Hepatocyte (in vitro differentiated cells): ENCODE measurements at places on chromosomes 4 and X. TPM values are rescaled to one million over a fixed set of nuclear protein-coding genes. Genes with fewer than 3 reads are reported as not detected.
A peak's percentile ranks its signal among the peaks of the same experiment; 100 is the strongest.

The STATH gene
- not detected in 2 replicates for total RNA-seq

The HS6ST2 gene
- 18.5 and 21.9 TPM in 2 replicates for total RNA-seq

GRCh38 chr4:156775813-156776212 is 195.8 kb downstream of the PDGFC start:
- DNase-seq = no peak
- peaks cover 28% of the 10 kb centered on the region for H3K4me1 ChIP-seq
- peak overlapping the region; percentile 1 for H3K27ac ChIP-seq
- no peaks in the 10 kb centered on the region for H3K27me3 ChIP-seq

DNA sequence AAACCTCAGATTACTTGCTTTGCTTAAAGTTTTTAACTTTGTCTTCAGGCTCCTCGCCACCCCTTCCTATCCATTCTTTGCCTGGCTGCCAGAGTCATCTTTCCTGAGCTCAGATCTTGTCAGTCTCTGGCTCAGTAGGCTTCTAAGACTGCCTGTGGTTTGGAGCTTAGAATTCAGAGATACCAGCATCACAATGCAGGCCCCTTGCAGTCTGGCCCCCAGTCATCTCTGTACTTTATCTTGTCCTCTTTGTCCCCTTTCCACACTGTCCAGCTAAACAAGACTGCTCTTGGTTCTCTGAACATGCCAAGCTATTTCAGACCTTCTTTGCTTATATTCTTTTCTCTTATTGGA is 3.0 kb downstream of the KIAA0232 start:
- no peaks in the 10 kb centered on the region for H3K36me3 ChIP-seq
- no peak for DNase-seq
- no peak overlapping the region for H3K4me3 ChIP-seq
- no peak overlapping the region for H3K27ac ChIP-seq
- no peaks in the 10 kb centered on the region for H3K27me3 ChIP-seq

GRCh38 chr4:1239141-1239949 is 9.6 kb downstream of the CTBP1 start:
- no peak overlapping the region for H3K4me3 ChIP-seq
- DNase-seq = no peak
- no peak overlapping the region for H3K27ac ChIP-seq
- no peaks in the 10 kb centered on the region for H3K27me3 ChIP-seq

DNA sequence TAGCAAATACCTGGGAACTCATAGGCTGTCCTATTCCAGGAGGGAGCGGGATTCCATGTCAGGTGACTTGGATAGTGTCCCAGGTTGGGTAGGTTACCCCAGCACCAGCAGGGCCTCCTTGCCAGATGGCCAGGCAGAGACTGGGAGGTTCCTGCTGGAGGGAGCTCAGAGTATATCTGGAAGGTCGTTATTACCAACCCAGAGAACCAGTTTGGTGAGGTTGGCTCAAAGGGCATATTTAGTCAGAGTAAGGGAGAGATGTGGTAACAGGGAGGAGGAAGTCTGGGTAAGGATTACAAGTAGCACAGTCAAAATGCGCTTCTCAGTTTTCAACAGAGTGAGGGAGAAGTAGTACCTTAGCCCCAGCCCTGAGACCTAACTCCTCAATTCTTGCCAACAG is 53.3 kb upstream of the LNX1 start:
- H3K27ac ChIP-seq = peak overlapping the region; percentile 76
- peaks cover 22% of the 10 kb centered on the region for H3K4me1 ChIP-seq
- H3K4me3 ChIP-seq = no peak overlapping the region
- peak; percentile 69 for DNase-seq
- H3K36me3 ChIP-seq = no peaks in the 10 kb centered on the region
- H3K27me3 ChIP-seq = no peaks in the 10 kb centered on the region

DNA sequence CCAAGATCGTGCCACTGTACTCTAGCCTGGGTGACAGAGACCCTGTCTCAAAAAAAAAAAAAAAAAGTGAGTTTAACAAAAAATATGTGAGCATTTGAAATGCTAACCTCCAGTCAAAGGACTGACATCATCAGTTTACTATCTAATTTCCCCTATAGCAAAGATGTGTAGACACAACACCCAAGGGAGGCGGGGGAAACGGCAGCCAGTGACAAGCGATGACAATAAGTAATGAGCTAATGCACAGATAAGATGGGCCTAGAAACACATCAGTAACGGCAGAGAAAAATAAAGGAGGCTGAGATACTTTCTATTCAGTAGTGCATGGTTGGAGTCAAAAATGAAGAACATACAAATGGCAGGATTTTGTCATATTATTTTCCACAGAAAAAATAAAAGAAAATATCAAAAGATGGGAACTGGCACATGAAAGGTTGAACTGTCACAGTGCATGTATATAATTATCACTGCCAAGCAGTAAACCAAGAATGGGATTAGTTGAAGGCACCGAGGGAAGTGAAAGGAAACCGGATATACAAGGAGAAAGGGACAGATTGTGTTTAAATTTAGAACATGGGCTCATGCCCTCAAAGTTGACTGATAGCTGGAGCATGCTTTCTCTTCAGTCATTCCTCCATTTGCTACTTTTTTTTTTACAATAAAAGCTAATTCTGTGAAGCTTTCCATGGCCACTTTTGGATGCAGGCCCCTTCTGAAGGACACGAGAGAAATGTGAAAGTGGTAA is 41.8 kb downstream of the IGFBP7 start:
- H3K27ac ChIP-seq = no peak overlapping the region
- no peak for DNase-seq
- H3K27me3 ChIP-seq = no peaks in the 10 kb centered on the region
- H3K4me3 ChIP-seq = no peak overlapping the region
- no peaks in the 10 kb centered on the region for H3K36me3 ChIP-seq
- peaks cover 6% of the 10 kb centered on the region for H3K4me1 ChIP-seq

- no peak for DNase-seq
- H3K4me3 ChIP-seq = no peak overlapping the region
Observed at GRCh38 chr4:25449270-25449669, 72.2 kb downstream of the ANAPC4 start.

- DNase-seq = no peak
- no peaks in the 10 kb centered on the region for H3K27me3 ChIP-seq
- no peak overlapping the region for H3K4me3 ChIP-seq
- no peaks in the 10 kb centered on the region for H3K4me1 ChIP-seq
Observed at GRCh38 chr4:118417325-118417724, 64.5 kb upstream of the PRSS12 start.

- peak overlapping the region; percentile 100 for H3K4me3 ChIP-seq
- H3K27ac ChIP-seq = peak overlapping the region; percentile 98
- H3K36me3 ChIP-seq = no peaks in the 10 kb centered on the region
Observed at GRCh38 chr4:39976945-39977488, 694 bp downstream of the PDS5A start.

DNA sequence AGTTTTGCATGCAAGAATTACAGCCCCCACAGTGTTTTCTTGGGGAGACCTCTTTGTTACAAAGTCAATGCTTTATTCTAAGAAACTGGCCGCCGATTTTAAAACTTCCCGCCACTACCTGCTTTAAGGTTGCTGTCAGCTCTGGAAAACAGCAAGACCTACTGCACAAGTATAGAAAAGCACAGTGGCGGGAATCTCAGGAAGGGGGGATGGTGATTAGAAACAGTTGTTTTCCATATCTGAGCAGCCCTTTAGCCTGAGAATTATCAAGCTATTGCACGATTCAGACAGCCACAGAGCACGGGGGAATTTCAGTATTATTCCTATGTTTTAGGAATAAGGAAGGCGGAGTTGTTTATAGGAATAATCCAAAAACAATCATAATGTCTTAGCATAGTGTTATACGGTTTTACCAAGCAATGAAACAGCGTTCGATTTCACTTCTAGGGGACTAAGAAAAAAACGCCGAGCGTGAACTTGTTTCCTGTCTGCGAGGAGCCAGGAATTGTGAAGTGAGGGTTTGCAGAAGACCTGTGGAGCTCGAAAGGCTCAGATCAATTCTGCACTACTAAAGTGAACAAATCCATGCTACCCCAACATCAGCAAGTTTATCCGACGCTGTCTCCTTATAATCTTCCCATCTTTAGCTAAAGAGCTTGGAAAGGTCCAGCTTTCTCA is 81.3 kb downstream of the HMGN5 start:
- H3K27ac ChIP-seq = peak overlapping the region; percentile 28
- H3K27me3 ChIP-seq = peaks cover 7% of the 10 kb centered on the region
- H3K4me3 ChIP-seq = peak overlapping the region; percentile 23
- H3K36me3 ChIP-seq = no peaks in the 10 kb centered on the region
